ENCODE measurements at places on chromosomes 1 and 21. TPM values are rescaled to one million over a fixed set of nuclear protein-coding genes. Genes with fewer than 3 reads are reported as not detected.

Gene PBX1
- total RNA-seq, result 92.6 TPM

Gene LCE2A
- not detected for total RNA-seq

Gene C1orf56
- total RNA-seq, result 4.7 TPM

Gene RNF220
- 189 TPM for total RNA-seq

Gene MNDA
- not detected for total RNA-seq

Gene CFAP141
- not detected for total RNA-seq

Gene CCDC27
- total RNA-seq, result 0.04 TPM

Gene NOL9
- total RNA-seq, result 32.7 TPM

Gene TIE1
- total RNA-seq, result 2.6 TPM

Gene MTOR
- 83.6 TPM for total RNA-seq

Gene MAP3K21
- total RNA-seq, result 44.5 TPM

Gene RHEX
- not detected for total RNA-seq

Gene FAM89A
- total RNA-seq, result 8.0 TPM

Gene FASLG
- total RNA-seq, result not detected

Gene FAM229A
- 8.2 TPM for total RNA-seq

Gene CELSR2
- total RNA-seq, result 11.0 TPM

Gene FCGR2B
- total RNA-seq, result not detected

Gene CORT
- 0.28 TPM for total RNA-seq

Gene OR10Z1
- total RNA-seq, result not detected

Gene OLFML2B
- total RNA-seq, result 0.92 TPM

Gene CLEC20A
- not detected for total RNA-seq

Gene APP
- total RNA-seq, result 316 TPM

Gene SPRR2F
- not detected for total RNA-seq

Gene SELE
- not detected for total RNA-seq

Gene LRRN2
- 20.6 TPM for total RNA-seq

Gene RCC1
- 113 TPM for total RNA-seq

Gene OR2L8
- not detected for total RNA-seq

Gene EIF2D
- 77.3 TPM for total RNA-seq

Gene NPHS2
- not detected for total RNA-seq

Gene TTC22
- 0.92 TPM for total RNA-seq

Gene OR2T2
- not detected for total RNA-seq

Gene KIAA0040
- total RNA-seq, result 10.6 TPM

All from H7 (cell line).